ENCODE measurements at places on chromosomes 6 and 20. TPM values are rescaled to one million over a fixed set of nuclear protein-coding genes. Genes with fewer than 3 reads are reported as not detected.

The ATP5F1E gene
- polyA plus RNA-seq = 211 TPM

- DNase-seq = no peak
Measured at GRCh38 chr20:8361006-8361652, 229.1 kb downstream of the PLCB1 start.

The SNX5 gene
- 154 TPM for polyA plus RNA-seq

The TP53TG5 gene
- polyA plus RNA-seq = not detected

GRCh38 chr6:154989448-154989847, 5.7 kb upstream of the TIAM2 start:
- peak; percentile 62 for DNase-seq

The MAFB gene
- 2.5 TPM for polyA plus RNA-seq

DNA sequence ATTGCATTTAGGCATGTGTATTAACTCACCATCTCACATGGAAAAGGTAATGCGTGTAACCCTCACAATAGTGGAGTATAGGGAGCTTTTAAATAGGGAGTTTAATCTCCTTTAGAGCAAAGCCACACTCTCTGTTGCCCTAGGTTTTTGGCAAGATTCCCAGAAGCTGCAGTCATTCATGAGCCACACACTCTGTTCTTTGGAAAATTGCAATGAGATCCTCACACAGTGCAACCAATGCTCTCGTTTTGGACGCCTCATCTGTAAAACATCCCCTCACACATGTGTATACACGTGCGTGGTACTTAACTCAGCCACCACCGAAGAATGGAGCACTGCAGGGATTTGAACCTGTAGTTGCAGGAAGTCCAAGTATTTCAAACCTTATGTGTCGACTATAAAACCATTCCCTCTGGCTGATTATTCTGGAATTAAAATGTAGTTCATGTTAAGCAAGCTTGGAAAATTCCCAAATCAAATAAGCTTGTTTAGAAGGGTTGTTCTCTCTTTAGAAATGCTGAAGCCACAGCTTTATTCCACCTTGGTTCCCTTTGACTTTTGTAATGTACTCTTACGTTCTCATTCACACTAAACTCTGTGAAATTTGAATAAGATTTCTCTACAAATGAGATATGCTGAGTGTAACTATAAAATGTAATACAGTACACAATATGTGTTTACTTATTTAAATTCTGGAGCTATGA, 489.8 kb upstream of the MANEA start:
- no peak for DNase-seq

The RIPPLY2 gene
- polyA plus RNA-seq = 4.0 TPM

GRCh38 chr6:29813809-29814208, 13.8 kb upstream of the HLA-G start:
- DNase-seq = no peak

DNA sequence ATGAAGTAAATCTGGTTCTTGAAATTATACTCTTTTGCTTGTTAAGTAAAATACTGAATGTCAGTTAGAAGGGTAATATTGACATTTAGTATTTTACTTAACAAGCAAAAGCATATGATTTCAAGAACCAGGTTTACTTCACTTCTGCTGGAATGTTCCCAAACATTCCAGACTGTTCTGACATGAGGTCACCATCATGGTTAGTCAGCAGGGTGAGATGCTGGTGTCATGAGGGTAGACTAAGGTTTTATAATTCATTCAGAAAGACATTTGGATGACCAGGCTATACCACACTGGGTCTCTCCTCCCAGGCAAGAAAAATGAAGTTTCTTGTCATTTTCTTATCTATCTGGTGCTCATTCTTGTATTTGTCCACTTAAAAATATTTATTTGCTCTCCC, 414.4 kb upstream of the MMS22L start:
- no peak for DNase-seq

- no peak for DNase-seq
Measured at GRCh38 chr20:22305381-22305780, 279.0 kb downstream of the FOXA2 start.

- no peak for DNase-seq
Measured at GRCh38 chr20:24767623-24768100, 181.4 kb upstream of the CST7 start.

GRCh38 chr20:11692567-11692966, 225.1 kb upstream of the BTBD3 start:
- DNase-seq = no peak

DNA sequence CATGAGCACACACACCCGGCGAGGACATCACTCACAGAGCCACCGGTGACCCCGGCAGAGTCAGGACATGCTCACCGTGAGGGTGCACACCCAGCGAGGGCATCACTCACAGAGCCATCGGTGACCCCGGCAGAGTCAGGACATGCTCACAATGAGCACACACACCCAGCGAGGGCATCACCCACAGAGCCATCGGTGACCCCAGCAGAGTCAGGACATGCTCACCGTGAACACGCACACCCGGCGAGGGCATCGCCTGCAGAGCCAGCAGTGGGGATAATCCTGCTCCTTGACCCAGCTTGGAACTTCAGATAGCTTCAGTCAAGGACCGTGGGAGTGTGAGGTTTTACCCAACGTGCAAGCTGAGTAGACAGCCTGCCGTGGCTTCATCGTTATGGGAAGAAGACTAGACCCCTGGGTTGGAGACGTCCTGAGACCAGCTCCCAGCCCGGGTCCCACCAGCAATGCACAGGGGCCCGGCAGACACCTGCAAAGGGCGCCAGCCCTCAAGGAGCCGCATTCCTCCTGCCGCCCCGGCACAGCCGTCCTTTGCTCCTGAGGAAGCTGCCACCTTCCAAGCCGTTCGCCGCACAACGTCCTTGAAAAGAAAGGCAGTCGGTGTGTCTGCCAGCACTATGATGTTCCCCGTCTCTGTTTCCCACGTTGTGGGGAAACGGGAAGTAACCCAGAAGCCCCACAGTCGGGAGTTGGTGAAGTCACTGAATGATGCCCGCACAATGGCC, 192.3 kb downstream of the DLL1 start:
- DNase-seq = no peak

The HINT3 gene
- polyA plus RNA-seq = 1.8 TPM

GRCh38 chr20:3067139-3068014, 4.0 kb upstream of the OXT start:
- no peak for DNase-seq

DNA sequence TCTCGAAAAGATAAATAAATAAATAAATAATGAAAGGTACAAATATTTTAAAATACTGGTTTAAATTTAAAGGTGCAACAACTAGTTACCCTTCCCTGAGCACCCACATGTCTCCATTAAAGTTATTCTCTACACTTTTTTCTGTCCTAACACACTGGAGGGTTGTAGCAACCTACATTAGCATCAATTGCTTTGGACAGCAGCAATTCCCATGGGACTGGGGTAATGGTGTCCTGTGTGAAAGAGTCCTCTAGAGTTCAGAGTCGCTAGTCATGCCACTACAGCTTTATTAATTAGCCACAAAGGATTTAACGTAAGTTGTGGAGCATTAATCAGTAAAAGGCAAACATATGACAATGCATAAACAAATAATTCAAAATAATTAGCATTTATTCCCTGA, 14.1 kb upstream of the CD24 start:
- no peak for DNase-seq

Data from GM23338 (cell line).